ENCODE measurements at places on chromosomes 16 and 17.

GRCh38 chr17:1639549-1640180, 5.9 kb downstream of the SCARF1 start:
- DNase-seq, result no peak

- no peak for DNase-seq
Observed at GRCh38 chr16:66988197-66988788, at the start of gene CES4A. Gene CES4A (plus strand): TSS chr16:66988589. CDS start chr16:66988773, 184 bp downstream.

DNA sequence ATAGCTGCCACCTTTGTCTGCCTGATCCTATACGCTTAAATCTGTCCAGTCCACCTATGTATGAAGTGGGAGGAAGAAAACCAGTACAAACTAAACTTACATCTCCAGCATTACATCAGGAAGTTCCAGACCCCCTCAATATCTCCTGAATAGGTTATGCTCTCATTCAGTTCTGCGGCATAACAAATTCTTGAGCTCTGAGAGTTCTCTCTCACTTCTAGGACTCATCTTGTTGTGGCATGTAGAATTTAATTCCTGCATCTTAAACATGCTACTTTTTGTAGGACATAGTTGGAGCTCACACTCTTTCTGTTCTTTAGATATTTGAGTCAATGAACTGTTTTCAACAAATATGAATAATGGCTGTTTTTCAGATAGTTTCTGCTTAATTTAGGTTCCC, 662.5 kb downstream of the CDH11 start:
- no peak for DNase-seq

DNA sequence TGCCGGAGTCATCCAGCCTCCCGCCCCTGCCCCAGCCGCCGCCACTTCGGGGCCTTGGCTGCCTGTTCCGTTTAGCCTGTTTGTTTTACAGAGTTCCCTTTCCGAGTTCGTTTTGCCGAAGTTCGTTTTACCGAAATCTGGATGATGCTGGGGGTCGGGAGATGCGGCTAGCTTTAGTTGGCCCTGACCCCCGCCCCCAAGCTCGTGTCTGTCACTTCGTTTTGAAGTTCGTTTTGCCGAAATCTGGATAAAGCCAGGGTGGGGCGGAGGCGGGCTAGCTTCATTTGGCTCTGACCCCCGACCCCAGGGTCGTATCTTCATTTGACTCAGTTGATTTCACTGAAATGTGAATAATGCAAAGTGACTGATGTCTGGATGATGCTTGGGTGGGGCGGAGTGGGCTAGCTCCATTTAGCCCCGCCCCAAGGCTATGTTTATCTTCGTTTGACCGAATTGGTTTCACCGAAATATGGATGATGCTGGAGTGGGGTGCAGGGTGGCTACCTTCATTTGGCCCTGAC, 591 bp downstream of the PSMD7 start:
- no peak for DNase-seq

DNA sequence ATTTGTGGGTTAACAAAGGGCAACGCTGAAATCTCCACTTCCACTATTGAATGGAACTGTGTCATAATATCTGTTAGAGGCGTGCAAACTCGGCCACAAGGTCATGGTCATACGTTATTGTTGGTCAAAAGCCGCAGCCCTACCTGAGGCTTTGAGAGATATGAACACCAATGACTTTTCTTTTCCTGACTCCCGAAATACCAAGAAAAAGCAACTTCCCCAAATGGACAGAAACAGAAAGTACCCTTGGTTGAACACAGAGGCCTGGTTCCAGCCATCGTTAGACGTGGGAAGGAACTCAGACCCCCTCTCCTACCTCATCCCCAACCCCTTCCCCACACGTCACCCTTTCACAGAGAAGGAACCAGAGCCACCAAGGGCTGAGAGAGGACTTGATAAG, 1.4 kb upstream of the PIK3R5 start:
- no peak for DNase-seq

- no peak for DNase-seq
Observed at GRCh38 chr17:33712120-33712519, 419.0 kb upstream of the ASIC2 start.

DNA sequence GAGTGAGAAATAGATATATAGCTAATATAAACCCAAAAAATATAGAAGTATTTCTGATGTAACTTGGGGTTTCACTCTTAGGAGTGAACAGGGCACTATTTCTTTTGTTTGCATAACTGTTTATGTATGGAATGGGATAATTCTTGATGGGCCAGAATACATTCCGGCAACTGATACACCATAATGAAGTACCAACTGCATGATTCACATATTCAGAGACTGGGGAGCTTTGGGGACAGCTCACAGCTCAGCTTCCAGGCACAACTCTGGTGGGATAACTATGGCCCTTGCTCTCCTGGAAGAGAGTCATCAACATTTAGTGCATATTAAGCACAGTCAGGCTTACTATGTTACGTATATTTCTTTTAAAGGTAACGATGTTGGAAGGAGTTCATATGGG, 42.1 kb upstream of the ADCY7 start:
- DNase-seq, result no peak

- DNase-seq, result no peak
Observed at GRCh38 chr16:75660726-75661302, 13.2 kb downstream of the TERF2IP start.

GRCh38 chr17:76147211-76148014, 6.4 kb upstream of the FOXJ1 start:
- no peak for DNase-seq

DNA sequence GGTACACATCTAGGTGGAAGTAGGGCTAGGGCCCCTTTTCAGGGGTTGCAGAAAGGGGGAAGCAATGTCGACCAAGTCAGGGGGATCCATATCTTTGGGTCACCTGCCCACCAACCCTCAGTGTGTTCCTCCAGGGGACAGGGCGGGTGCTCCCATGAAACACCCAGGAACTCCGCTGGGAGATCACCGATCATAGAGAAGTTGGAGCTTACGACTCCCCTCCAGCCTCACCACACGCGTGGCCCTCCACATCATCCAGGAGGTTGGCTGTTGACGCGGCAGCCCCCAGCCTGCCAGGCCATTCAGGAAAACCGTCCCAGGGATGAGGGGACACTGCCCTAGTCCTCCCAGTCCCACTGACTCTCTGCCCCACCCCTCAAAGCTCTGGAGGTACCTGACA, 17.3 kb upstream of the MRPS23 start:
- no peak for DNase-seq

DNA sequence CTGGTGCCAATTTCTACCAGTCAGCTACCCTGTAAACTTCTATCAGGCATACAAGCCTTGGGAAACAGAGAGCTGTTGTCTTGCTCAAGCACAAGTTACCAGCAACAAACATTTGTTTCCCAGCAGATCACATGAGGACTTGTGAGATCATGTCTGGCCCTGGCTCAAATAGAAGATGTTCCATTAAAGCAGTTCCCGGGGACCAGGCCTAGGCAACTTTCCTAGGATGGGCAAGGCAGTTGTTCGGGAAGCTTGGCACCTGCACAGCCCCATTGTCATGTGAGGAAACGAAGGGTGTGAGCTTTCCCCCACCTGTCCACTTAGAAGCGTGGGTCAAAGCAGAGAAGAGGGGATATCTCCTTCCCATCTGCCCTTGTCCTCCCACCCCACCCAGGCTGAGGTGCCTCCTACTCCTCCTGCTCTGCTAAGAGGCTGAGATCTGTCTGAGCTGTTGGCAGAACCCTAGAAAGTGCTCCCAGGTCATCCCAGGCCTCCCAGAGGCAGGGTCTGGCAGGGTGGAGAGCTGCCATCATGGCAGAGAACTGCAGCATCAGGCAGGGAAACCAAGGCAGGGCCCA, 11.2 kb upstream of the SLC47A2 start:
- DNase-seq, result no peak

- DNase-seq, result no peak
Observed at GRCh38 chr16:11064202-11064540, 119.8 kb downstream of the CLEC16A start.

DNA sequence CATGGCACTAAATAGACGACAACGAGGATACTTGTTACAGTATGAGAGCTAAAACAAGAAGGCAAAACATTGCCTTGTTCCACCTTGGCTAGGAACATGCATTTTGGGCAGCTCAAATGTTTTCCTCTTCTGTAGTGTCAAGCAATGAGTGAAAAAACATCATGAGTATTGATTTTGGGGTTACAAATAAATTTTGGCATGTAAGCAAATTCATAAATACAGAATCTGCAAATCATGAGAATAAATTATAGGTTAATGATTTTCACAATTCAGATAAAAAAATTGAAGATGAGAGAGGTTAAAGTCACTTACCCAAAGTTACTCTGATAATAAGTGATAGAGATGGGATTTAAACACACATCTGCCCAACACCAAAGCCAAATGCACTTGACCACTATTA, 28.4 kb upstream of the NUFIP2 start:
- DNase-seq, result no peak

- no peak for DNase-seq
Observed at GRCh38 chr16:82134846-82135245, 35.2 kb downstream of the MPHOSPH6 start.

DNA sequence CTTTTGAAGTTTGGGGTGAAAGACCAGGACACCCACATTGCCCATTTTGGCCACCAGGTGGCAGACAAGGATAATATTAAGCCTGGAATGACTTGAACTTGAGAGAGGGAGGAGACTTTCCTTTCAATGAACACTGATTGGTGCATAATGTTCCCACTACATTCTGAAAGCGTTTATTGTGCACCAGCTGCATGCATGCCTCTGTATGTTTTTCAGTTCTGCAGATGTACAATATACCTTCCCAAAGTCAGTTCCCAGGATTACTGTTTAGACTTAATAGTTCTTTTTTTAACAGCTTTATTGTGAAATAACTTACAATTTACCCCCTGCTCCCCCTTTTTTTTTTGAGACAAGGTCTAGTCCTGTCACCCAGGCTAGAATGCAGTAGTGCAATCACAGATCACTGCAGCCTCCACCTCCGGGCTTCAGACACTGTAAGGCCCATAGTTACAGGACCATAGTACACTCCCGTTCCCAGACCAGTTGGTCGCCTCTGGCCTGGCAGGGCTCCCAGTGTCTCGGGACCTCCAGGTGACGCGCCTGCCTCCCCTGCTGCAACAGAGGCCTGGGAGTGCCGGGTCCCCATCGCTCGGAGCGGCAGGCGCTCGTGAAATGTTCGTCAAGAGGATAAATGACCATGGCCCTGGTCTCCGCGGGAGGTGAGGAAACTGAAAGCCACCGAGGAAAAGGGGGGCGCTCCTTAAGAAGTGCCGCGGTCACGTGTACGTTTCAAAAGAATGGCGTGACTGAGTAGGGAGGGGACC, 12.2 kb downstream of the CES2 start:
- peak; percentile 72 for DNase-seq

- peak; percentile 20 for DNase-seq
Observed at GRCh38 chr16:1543085-1543896, 9.8 kb downstream of the TMEM204 start.

DNA sequence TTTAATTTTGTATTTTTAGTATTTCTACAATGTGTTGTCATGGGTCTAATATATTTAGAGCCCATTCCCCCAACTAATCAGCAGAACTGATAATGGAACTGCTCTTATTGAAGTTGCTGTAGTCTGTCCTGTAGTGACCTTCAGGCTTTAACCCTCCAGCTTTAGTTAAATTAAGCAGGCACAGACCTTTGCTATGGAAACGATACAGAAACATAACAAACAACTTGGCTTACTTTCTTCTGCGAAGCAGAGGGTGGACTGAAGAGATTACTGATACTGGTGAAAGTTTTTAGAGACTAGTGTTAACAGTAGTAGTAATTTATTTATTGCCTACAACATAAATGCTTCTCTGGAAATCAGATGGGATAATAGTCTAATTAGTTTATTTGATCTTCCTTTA, 61.4 kb downstream of the NFATC3 start:
- no peak for DNase-seq

DNA sequence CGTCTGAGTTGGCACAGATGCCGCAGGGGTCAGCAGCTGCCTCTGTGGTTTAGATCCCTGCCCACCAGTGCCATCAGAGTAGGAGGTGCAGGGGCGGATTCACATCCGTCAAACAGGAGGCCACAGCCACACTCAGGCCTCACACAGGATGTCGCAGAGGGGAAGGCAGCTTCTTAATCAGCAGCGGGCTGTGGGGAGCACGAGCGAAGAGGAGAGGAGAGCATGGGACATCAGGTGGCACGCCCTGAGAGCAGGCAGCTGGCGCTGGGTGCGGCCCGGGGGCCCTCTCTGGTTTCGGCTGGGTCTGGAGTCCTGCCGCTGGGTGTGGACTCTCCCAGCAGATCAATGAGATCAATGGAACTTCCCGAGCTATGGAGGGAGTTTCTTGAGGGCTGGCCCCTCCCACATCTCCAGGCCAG, 9.6 kb downstream of the LLGL2 start:
- DNase-seq, result peak; percentile 26

DNA sequence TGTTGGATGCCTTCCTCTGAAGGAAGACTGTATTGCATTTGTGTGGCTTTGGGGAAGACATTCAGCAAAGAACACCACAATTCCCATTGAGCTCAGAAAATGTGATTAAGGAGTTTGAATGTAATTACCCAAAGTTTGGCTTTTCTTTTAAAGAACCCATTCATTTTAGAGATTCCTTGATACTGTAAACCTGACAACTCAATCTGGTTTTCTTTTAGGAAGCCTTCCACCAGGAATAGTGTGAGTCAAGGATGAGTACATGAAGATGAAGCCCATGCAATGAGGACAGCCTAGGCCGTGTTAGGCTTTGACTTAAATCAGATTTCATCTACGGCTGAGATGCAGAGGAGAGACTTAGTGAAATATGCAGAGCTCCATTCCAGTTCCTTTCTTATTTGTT, 271.7 kb upstream of the TBX2 start:
- DNase-seq, result no peak

DNA sequence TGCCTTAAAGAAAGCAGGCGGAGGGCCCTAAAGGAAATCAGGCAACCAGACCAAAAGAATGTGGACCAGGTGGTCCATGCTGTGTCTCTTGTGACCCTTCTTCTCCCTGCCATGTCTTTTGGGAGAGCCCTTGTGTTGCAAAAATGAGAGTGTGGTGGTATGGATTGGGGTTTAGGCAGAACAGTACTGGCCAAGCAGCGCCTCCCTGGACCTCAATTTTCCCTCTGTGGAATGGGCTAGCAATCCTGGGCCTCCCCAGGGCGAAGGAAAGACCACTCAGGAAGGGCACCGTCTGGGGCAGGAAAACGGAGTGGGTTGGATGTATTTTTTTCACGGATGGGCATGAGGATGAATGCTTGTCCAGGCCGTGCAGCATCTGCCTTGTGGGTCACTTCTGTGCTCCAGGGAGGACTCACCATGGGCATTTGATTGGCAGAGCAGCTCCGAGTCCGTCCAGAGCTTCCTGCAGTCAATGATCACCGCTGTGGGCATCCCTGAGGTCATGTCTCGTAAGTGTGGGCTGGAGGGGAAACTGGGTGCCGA, 7.6 kb upstream of the NLRC5 start:
- DNase-seq, result no peak

- DNase-seq, result no peak
Observed at GRCh38 chr16:71490361-71490760, 1.2 kb upstream of the ZNF19 start.

GRCh38 chr17:15031975-15032374, 233.2 kb downstream of the PMP22 start:
- no peak for DNase-seq

GRCh38 chr16:81595629-81596292, 151.2 kb downstream of the CMIP start:
- DNase-seq, result no peak

GRCh38 chr16:49800876-49801275, 55.0 kb downstream of the ZNF423 start:
- peak; percentile 24 for DNase-seq
